Activated naive CD8-positive, alpha-beta T cell treated with anti-CD3 and anti-CD28 coated beads, Interleukin-2, amount 50 U/mL, for 16 hours (primary cell): ENCODE measurements at places on chromosomes 16 and 17.

- DNase-seq = no peak
Observed at GRCh38 chr17:7884581-7885366, 3.8 kb upstream of the CHD3 start.

GRCh38 chr16:49472598-49472997 is 99.0 kb downstream of the C16orf78 start:
- no peak for DNase-seq

- DNase-seq = no peak
Observed at GRCh38 chr17:33049781-33050414, 58.3 kb downstream of the SPACA3 start.

GRCh38 chr17:41116297-41116696 is 1.9 kb downstream of the KRTAP4-11 start:
- DNase-seq = no peak

DNA sequence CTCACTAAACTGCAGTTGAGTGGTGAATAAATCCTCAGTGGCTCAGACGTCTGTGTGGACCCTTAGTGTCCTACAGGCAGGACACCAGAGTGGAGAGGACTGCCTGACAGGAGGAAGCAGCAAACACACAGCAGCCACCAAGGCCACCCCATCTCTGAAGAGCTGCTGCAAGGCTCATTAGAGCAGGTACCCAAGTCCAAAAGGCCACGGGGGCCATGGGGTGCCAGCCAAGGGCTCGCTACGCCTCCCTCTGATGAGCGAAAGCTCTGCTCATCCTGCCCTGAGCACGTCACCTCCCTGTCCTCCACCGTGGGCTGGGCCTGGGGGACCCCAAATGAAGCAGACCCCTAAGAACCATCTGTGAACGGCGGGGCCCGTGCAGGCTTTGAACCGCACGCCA is 70.1 kb upstream of the DOC2B start:
- DNase-seq = no peak

DNA sequence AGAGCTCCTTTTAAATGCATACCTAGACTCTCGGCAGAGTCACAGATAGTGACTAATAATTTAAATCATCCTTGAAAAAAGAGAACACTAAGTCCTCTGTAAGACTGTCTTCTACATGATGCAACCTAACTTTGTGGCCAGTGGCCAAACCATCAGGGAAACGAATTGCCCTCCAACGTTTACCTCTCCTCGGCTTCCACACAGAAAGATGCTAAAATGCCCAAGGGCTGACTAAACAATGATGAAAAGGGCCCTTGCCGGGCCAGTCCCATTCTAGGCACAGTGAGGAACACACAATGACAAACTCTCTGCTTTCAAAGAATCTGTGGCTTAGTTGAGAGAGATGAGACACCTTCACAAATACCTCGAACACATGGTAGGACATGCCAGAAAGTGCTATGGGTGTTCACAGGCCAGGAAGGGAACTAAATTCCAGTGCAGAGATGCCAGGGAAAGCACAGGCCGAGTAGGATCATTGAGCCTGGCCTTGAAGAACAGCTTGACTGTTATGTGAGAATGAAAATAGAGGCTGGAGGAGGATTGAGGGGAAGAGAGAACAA is 35.3 kb upstream of the PITPNM3 start:
- no peak for DNase-seq

- DNase-seq = no peak
Observed at GRCh38 chr17:41619036-41619926, 5.1 kb downstream of the KRT17 start.

DNA sequence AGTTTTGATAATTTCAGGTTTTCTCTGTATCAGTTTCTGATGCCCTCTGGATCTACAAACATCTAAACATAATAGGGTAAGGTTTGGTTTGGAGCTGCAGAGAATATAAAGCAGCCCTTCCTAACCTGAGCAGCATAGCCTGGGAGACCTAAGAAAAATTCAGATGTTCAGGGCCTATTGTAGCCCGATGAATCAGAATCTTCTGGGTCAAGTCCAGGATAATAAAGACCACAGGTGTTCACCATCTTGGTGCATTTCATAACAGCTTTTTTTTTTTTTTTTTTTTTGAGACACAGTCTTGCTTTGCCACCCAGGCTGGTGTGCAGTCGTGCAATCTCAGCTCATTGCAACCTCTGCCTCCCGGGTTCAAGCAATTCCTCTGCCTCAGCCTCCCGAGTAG is 19.7 kb upstream of the ARHGAP17 start:
- no peak for DNase-seq

DNA sequence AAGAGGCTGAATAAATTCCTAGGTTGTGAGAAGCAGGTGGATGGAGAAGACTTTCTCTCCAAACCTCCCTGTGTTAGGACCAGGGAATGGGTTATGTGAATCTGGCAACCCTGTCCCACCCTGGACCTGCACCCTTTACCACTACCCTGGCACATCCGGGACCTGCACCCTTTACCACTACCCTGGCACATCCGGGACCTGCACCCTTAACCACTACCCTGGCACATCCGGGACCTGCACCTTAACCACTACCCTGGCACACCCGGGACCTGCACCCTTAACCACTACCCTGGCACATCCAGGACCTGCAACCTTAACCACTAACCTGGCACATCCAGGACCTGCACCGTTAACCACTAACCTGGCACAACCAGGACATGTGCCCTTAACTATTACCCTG is 207.0 kb upstream of the CACNG3 start:
- no peak for DNase-seq

- no peak for DNase-seq
Observed at GRCh38 chr16:10266809-10267208, 84.6 kb upstream of the GRIN2A start.

GRCh38 chr16:49857423-49858181 is 1.7 kb upstream of the ZNF423 start:
- no peak for DNase-seq

- no peak for DNase-seq
Observed at GRCh38 chr17:40124279-40125141, 2.7 kb downstream of the MSL1 start.

- peak; percentile 94 for DNase-seq
Observed at GRCh38 chr17:29389982-29390850, at the start of gene TAOK1. Gene TAOK1 (plus strand): TSS chr17:29390363. CDS start chr17:29451549, 61,186 bp downstream.
